ENCODE measurements at places on chromosomes 13 and 19. TPM values are rescaled to one million over a fixed set of nuclear protein-coding genes. Genes with fewer than 3 reads are reported as not detected.

- DNase-seq = peak; percentile 24
These were observed 1.1 kb downstream of the SHANK1 start for GRCh38 chr19:50718255-50719118.

DNA sequence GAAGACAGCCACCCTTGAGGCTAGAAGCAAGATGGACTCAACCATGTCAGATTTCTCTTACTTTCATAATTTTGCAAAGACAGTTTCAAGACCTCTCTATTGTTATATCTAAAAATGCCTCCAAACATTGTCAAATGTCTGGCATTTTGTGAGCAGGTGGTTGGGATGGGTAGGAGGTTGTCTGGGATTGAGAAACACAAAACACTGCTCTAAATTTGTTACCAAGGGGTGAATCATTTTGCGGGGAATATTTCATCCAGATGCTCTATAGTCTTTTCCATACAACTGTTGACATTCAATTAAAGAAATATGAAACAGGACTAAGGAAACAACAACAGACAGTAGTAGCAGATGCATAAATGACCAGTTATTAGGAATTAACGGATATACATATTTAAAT lies 208.2 kb downstream of the ITGBL1 start:
- no peak for DNase-seq

GRCh38 chr19:44476559-44477408 lies 23.5 kb downstream of the ZNF180 start:
- no peak for DNase-seq

DNA sequence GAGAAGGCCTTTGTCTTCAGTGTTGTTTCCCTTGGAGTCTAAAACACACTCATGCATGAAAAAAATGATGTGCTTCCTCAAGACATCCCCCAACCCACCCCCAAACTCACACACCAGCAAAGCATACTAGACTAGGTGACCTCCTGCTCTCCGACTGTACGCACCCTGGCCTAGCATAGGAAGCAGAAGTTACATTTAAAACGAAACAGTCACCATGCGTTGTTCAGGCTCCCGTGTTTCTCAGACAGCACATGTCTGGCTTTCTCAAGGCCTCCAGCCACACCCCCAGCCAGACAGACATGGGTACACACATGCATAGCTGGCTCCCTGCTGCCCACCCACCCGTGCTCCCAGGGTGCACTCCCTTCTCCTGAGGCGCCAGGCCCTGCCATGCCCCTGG lies 28.7 kb upstream of the C1QTNF9 start:
- DNase-seq = peak; percentile 34

DNA sequence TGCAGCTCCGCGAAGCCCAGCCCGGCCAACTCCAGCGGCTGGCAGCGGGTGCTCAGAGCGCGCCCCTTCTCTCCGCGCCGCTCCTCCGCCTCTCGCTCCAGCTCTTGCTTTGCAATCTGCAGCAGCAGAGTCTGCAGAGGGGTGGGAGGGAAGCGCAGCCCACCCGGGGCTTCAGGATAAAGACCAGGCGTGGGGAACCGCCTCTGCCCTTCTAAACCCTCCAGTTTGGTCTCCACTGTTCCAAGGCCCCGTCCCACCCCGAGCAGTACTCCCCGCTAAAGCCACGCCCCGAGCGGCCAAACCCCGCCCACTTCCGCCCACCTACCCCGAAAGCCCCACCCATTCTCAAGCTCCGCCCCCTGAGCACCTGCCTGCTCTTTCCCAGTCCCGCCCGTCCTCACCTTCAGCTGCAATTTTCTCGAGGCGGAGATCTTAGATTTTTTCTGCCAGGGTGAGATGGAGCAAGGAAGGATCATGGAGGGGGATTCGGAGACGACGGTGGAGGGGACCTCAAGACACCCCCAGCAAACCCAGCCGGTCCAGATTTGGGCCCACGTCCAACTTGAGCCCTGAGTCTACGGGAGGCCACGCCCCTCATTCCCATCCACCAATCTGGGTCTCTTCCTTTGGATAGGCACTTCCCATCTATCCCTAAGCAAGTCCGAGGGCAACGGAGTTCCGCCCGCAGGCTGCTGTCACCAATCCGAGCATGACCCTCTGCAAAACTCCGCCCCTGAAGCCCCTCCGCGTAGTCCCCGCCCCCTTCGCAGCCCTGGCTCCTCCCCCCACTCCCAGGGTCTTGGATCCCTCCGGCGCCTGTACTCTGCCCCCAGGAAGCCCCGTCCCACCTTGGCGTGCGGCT lies 1.1 kb downstream of the TNNI3 start:
- peak; percentile 82 for DNase-seq

Gene SLC7A10
- not detected for total RNA-seq

Gene PCDH20
- 0.80 TPM for total RNA-seq

Data from Peyer's patch (tissue), 4 donors.